Stimulated activated CD4-positive, alpha-beta T cell treated with anti-CD3 and anti-CD28 coated beads, Interleukin-2, amount 100 ng/mL, for 4 hours (primary cell): ENCODE measurements at places on chromosomes 1 and 21.
A peak's percentile ranks its signal among the peaks of the same experiment; 100 is the strongest.

DNA sequence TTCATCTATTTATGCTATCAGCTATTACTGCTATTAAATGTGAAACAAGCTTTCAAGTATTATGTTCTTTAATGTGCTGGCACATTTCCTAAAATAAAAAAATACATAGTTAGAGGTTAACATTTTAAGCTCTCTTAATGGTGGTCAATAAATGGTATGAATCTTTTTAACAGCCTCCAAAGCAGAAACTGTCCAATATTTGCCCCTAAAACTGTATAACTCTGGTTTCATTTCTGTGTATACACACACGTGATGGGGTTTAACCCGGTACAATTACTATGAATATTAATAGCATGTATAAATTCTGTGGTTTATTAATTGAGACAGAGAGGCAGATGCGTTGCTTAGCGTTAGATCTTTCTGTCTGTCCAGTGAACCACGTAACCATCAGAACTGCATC is 2.2 kb downstream of the ESRRG start:
- no peak for DNase-seq

DNA sequence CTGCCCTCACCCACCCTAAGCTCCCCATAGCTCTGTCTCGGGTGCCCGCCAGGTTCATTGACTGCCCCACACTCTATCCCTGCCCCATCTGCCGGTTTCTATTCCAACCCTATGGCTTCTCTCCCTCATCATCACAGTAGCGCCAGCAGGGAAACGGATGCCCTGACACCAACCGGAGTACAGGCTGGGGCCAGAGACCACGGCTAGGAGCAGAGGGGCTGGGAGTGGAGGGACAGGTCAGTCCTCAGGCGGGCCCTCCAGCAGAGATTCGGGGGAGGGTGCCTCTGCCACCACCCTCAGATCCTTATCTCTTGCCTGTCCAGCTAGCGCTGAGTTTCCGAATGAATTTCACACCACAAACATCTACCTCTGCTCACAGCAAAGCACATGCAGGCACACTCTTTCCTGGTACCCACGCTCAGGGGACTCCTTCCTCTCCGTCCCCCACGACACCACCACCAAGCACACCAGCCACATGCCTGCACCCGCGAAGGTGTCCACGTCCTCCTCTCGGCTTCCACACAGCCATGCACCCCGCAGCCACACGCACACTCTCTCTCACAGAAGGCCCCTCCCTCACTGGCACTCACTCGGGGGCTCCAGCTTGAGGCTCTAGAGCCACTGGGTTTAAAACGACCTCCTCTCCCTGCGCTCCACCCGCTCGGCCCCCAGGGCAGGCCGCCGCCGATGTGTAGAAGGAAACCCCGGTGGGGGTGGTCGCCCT is 7.2 kb downstream of the TAL1 start:
- DNase-seq: no peak

DNA sequence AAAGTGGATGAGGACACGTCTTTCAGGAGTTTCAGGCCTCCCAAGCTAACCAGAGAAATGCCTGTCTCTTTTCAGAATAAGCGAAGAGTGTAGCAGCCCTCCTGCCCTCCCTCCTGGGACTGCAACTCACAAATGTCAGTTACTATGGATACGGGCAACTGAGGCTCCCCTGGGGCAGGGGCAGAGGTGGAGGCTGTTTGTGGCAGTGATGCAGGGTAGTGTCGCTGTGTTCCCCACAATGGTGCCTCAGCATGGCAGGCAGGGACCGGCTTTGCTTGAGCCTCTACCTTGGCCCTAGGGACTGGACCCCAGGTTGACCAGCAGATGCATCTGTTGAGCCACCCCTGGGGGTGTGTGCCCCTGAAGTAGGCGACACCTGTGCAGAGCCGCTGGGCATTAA is 10.2 kb downstream of the NFASC start:
- DNase-seq: no peak

GRCh38 chr21:41167348-41168342 is at the start of gene BACE2:
Gene BACE2, plus strand, starts transcription at chr21:41168160. Its CDS starts 104 bp downstream, at chr21:41168264.
- peak; percentile 36 for DNase-seq

DNA sequence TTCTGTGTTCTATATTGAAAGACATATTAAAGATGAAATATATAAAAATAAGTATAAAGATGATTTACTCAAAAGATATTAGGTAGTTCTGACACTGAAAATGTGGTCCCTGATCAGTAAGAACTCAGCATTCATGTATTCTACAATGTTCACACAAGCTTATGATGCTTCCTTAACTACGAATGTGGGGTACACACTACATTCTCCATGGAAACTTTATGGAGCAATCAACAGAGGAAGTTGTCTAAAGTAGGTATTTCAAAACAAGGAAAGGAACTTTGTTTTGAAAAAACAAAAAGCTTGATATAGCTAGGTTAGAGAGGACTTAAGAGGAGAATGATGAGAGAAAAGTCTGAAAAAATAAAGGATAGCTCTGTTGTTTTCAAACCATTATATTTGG is 119.7 kb upstream of the RGS18 start:
- no peak for DNase-seq

- DNase-seq: no peak
Observed at GRCh38 chr1:229298420-229298819, 27.5 kb downstream of the RAB4A start.

DNA sequence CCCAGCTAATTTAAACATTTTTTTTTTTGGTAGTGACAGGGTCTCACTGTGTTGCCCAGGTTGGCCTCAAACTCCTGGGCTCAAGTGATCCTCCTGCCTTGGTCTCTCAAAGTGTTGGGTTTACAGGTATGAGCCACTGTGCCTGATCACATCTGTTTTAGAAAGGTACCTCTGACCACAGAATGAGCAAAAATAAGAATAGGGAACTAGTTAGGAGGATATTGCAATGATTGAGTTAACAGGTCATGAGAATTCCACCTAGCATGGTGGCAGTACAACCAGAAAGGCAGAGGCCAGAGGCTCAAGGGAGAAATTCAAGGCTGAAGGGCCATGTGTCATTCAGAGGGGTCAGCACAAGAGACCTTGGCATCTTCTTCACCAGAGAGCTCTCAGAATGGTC is 49.6 kb downstream of the ELAPOR1 start:
- DNase-seq: no peak

GRCh38 chr1:170470121-170470520 is 61.8 kb upstream of the GORAB start:
- DNase-seq: no peak

GRCh38 chr1:172567720-172568119 is 34.8 kb downstream of the SUCO start:
- DNase-seq: no peak

DNA sequence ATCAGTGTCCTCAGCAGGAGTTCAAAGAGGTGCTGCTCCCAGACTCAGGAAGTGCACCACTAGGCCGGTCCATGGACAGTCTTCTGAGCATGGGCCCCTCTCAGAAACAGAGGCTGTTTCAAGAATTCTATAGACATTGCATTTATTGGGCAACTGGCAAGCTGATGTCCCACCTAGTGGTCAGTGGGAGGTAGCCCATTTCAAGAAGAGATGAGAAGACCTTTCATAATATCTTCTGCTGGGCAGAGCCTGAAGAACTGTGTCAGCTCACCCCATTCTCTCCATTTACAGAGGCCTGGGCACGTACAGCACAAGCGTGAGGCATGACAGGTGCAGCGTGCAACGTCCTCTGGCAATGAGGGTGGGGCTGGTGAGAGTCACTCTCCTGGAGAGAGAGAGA is 216.0 kb downstream of the DYRK1A start:
- no peak for DNase-seq
